Substantia nigra (tissue), 51 donors: ENCODE measurements at places on chromosomes 2 and 18.

- no peak for DNase-seq
These were observed 131.2 kb downstream of the KCTD1 start for GRCh38 chr18:26417190-26417589.

- no peak for DNase-seq
These were observed 127.7 kb downstream of the DNAH6 start for GRCh38 chr2:84643991-84644390.

DNA sequence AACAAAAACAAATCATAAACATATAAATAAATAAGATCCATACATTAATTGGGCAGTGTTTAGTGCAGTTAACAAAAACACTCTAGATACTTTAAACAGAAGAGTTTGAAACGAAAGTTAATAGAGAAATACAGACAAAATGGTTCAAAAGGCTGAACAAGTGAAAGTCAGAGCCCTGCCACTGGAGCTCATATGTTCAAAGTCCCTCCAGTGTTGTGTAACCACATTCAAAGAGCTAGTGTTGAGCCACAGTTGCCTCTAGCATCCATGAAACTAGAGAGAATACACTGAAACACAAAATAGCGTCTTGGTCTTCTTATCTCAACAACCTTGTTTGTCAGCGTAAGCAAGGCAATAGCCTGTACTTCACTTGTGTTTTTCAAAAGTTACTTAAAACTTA, 1309.8 kb upstream of the NRXN1 start:
- no peak for DNase-seq

GRCh38 chr2:235594964-235595363, 101.1 kb downstream of the AGAP1 start:
- DNase-seq: no peak

DNA sequence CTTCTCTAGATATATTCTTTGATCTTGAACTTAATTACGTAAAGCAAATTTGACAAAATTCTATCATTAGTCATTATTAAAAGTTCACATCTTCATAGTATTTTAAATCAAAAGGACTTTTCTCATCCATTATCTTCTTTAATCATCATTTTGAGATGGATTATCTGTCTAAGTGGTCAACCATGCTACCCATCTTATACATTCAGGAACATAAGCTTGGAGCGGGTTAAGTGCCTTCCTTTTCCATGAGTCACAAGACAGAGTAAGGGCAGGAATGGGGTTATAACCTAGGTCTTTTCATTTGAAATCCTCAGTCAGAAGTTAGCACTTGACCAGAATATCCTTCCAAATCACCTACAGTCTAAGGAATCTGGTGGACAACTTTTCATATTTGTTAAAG, 297.1 kb downstream of the TCF4 start:
- DNase-seq: no peak

DNA sequence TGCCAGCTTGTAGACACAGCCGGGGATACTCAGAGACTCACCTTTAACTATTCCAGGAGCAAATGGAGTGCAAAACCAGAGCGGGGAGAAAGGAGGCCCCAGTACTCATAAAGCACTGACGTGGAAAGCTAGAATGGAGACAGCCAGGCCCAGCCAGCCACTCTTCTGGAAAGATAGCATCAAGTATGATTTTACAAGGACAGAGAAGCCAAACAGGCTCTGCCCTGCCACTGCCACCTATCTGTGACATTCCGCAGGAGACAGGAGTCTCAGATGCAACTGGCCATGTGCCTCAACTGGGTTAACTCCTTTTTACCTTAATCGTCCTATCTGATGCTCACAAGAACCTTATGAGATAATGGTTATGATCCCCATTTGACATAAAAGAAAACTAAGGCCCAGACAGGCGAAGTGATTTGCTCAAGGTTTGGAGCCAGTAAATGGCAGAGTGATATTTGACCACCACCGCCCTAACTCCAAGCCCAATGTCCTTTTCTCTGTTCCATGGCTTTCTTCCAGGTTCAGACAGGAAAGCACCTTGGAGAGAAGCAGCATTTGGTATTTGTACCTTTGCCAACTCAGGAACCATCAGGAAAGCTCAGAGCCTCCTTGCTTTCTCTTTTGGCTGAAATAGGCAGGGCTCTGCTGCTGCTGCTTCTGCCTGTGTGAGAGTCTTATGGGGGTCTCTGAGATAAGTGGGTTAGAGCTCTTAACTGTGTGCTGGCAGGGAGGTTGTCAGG, 15.6 kb downstream of the KIF3C start:
- no peak for DNase-seq

DNA sequence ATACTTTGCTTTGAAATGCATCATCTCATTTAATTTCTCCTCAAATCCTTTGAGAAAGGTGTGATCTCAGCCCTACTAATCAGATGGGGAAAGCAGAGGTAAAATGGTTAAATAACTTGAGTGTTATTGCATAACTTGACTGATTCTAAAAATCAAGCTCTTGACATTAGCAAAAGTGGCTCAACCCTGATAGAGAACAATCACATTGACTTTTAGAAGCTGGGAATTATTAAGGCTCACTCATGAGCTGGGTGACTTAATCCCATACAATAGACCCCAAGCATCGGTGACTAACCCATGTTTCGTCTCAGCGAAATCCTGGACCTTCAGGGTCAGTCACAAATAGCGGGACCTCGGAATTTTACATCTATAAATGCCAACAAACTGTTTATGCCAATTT, 378.9 kb downstream of the NBAS start:
- DNase-seq: no peak

- no peak for DNase-seq
These were observed 891 bp downstream of the CAB39 start for GRCh38 chr2:230713331-230714135.

- DNase-seq: no peak
These were observed 119.0 kb upstream of the CELF4 start for GRCh38 chr18:37684590-37684989.

GRCh38 chr18:3456686-3457069, 6.7 kb downstream of the TGIF1 start:
- DNase-seq: no peak

DNA sequence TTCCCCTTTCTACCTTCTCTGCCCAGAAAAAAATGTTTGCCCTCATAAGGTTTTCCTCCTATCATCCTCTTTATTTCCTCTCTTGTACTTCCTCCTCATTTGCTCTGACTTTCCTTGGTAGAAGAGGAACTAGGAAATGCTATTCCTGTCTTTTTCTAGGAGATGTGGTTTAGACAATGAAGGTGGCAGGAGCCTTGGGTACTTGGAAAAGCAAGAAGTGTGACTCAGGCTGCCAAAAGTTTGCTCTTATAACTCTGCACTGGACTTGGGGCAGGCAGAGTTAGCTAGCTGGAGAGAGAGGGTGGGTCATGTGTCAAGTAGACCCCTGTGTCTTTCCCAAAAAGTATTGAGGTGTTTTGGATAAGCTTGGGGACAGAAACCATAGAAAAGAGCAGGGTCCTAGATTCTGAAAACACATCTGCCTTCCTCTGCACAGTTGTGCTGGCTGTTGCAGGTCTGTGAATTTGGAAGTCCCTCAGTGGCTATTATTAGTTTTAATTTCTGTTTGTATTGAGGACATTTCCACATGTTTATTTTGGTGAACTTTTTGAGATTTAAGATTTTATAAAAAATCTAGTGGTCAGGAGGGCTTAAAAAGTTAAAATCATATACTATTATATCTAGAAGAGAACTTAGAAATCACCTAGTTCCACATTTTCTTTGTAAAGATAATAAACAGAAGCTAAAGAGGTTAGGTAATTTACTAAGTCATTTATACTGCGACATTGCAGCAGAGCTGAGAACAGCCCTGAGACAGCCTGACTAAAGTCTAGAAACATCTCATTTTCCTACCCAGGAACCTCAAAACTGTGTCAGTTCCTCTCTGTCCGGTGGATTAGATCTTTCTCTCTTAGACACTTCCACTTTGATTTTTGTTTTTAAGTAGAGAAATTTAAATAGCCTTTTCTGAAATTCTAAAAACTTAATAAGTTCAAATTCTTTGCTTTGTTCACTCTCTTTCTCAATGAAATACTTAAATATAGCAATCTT, 16.0 kb downstream of the INSIG2 start:
- DNase-seq: no peak

GRCh38 chr2:75054296-75054695, 95.9 kb downstream of the POLE4 start:
- no peak for DNase-seq

GRCh38 chr2:10897956-10898355, 13.8 kb upstream of the KCNF1 start:
- DNase-seq: no peak

GRCh38 chr2:101729521-101730190, 32.1 kb downstream of the MAP4K4 start:
- DNase-seq: no peak

DNA sequence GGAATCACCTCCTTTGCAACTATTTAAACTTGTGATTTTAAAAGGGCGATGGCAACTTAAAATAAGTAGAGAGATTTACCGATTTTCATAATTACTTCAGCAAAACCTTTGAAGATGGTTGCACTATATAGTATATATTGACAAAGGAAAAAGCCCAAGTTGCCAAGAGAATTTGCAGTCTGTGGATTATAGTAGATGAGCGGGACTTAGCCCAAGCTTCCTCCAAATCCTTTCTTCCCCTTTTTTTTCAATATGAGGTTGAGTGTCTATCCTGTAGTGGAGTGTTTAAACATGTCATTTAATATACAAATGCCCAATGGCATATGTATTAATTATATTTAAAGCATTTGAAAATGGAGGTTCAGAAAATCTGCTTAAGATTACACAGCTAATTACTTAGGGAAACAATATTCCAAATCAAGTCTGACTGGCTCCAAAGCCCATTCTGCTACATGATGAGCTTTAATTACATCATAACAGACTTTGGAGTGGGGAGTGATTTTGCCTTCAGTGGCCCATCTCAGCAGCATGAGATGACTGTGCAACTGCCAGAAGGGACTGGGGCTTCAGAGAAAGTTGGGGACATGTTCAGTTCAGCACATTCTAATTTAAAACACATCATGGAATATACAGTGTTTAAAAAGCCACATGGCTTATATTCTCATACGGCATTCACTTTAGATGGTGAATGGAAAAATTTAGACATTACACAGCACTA, 73.2 kb downstream of the COL3A1 start:
- DNase-seq: no peak

DNA sequence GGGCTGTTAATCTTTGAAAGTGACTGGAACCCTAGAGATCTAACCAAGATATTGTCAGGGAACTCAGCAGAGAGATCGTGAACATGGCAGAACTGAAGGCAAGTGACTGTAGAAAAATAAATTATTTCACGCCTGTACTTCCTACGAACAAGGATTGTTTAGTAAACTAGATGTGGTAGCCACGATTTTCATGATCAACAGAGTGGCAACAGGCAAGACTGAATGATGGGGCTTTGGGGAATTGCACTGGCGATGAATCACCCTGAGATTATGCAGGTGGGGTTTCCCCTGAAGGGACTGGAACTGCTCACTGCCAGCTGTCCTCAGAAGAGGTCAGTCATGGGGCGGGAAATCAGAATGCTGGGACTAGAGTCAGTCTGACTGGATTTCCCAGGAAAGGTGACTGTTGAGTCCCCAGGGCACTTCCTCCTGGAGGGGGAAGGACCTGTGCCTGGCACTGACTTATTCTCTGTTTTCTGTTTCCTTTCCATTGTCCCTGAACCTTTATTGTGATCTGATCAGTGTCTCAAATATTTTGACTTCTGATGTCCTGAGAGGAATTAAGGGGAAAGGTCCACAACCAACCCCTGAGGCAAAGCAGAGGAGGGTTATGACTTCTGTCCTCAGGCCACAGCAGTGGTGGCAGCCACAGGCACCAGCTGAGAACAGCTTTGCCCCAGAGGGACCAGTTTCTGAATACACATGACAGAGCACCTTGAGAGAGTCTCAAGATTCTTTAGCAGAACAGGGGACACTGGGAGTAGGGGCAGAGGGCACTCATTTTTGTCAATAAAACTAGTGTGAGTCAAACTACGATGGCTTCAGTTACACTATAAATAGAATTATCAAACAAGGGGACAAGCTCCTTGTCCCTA, 70.0 kb downstream of the NAB1 start:
- DNase-seq: no peak

GRCh38 chr18:12593866-12594265, 64.0 kb downstream of the SPIRE1 start:
- no peak for DNase-seq

GRCh38 chr2:1153920-1154319, 203.3 kb downstream of the SNTG2 start:
- no peak for DNase-seq

DNA sequence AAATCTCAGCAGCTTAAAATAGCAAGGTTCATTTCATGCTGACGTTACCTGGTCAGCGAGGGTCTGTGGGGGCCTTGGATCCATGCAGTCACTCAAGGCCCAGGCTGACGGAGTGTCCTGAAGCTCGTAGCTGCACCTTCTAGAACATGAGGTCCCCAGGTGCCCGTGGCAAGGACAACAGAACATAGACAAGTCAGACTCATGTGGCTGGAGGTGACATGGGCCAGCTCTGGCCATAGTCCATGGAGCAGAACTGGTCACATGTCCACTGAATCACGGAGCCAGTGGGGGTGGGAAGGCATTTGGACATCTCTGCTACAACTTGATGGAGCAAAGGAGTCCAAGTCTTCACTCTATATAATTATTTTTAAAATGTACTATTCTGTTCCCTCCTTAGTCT, 233.2 kb downstream of the ACKR3 start:
- no peak for DNase-seq

GRCh38 chr2:8534729-8535468, 147.0 kb upstream of the ID2 start:
- peak; percentile 57 for DNase-seq

- DNase-seq: no peak
These were observed 116.9 kb downstream of the EPHA4 start for GRCh38 chr2:221455214-221455613.

- no peak for DNase-seq
These were observed 15.5 kb downstream of the SLC25A12 start for GRCh38 chr2:171878481-171878993.

- no peak for DNase-seq
These were observed 16.6 kb downstream of the FHOD3 start for GRCh38 chr18:36314098-36314497.

DNA sequence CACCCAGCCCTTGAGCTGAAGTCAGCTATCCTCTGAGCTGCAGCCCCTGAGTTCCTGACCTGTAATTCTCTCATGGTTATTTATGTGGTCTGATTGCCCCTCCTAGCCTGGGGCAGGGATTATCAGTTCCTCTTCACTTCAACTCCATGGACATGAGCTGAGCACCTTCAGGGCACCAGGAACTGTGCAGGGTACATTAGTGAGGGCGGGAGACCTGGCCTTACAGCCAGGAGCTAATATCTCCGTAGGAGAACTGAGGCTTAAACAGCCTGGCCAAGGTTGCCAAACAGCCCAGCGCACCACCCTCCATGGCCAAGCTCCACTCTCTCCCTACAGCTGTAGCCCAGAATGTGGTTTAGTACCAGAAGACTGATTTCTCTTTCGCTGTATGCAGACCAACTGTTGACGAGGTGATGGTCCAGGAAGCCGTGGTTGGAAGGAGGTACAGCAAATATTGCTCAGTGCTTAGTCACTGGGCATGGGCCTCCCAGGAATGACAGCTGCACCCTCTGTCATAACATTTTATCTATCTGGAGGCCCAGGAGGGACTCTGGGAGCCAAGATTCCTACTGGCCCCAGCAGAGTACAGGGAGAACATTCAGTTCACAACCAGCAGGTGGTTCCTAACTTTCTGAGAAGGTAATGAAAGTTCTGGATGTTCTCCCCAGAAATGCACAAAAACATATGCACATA, 228.7 kb upstream of the SIX2 start:
- DNase-seq: no peak

GRCh38 chr2:6800553-6800952, 65.2 kb downstream of the CMPK2 start:
- DNase-seq: no peak
